ENCODE measurements at places on chromosomes 2 and 18.

DNA sequence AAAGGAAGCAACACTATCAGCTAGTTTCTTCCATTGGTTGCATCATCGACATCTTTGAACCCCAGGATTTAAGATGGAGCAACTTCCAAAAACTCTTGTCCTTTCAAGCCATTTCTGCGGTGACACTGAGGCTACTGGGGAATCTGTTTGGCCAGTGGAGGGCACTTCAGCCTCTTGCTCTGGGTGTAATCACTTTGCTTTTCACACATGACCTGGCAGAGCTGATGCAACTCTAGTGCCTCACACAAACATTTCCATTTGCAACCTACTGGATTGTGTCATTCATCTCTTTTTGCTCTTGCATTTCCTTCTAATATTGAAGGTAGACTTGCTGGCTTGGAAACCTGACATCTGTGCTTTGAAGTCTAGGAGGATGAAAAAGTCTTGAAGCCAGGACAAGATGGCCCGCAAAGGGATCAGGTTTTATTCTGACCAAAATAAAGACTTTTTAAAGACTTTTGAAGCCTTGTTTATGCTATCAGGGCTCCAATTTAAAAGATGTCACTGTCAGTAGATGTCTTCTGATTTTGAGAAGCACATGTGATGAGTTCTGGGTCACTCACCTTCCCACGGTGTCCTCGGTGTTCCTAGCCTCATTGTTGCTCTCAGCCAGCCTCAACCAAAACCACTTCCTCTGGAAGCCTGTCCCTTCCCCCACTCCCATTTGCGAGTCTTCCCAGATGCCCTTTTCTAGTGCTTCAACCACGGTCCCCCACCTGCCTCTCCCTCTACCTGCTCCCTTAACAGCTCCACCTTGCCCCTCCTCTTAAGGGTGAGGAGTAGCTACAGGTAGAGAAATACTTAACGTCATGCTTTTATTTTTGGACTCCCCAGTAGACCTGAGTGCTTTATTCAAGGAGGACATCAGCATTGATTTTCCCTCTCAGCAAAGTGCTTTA, 69.7 kb upstream of the KCNE4 start:
- DNase-seq: no peak

GRCh38 chr2:58140508-58141072, 94.0 kb downstream of the VRK2 start:
- no peak for DNase-seq

DNA sequence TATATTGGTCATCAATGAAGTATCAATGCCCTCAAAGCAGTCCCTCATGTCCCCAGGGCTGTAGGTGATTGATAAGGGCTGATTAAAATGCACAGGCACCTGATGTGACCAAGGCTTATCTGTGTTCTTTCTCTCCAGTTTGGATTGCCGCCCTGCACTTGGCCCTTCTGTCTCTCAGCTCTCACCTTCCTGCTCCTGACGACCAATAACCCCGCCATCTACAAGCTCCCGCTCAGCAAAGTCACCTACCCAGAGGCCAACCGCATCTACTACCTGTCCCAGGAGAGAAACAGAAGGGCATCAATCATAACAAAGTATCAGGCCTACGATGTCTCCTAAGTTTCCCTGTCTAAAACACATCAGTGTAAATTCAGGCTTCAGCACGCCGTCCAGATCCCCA, 41.8 kb upstream of the SLC14A1 start:
- DNase-seq: no peak

GRCh38 chr2:113056521-113056920, 2.5 kb upstream of the IL36RN start:
- no peak for DNase-seq

DNA sequence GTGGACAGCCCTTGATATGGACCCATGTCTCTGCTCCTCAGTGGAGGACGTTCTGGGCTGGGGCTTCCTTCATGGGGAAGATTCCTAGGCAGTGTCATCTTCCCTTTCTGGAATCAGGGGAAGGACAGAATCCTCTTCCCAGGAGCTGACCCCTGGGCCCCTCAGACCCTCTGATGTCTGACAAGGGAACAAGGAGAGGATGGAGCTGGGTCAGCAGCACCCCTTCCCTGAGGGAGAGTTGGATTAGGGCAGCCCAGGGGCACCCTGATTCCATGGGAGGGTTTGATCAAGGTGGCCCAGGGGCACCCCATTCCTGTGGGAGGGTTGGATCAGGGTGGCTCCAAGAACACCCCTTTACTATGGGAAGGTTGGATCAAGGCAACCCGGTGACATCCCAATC, 86.5 kb downstream of the ACKR3 start:
- no peak for DNase-seq

- no peak for DNase-seq
Observed at GRCh38 chr18:8901019-8901418, 195.7 kb downstream of the MTCL1 start.

DNA sequence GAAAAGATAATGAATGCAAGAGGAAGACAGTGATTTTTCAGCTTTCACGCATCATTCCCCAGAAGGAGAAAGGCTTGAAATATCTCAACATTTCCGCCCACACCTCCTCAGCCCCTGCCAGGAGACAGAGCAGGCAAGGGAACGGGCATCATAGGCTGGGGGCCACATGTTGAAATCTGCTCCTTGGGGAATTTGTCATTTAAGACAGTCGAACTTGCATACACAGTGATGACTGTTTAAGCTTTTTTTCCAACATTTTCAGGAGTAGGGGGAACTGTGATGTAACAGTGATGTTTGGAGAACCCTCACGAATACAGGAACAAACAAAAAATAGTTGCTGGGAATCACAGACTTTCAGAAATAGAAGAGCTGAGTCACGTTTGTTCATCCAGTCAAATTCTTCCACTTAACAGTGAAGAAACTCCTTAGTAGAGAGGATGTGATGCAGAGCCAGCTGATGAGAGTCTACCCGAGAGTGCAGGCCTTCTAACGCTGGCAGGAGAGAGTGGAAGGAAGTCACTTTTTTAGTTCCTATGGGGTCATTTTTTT, 266.8 kb downstream of the ALPK2 start:
- DNase-seq: no peak

DNA sequence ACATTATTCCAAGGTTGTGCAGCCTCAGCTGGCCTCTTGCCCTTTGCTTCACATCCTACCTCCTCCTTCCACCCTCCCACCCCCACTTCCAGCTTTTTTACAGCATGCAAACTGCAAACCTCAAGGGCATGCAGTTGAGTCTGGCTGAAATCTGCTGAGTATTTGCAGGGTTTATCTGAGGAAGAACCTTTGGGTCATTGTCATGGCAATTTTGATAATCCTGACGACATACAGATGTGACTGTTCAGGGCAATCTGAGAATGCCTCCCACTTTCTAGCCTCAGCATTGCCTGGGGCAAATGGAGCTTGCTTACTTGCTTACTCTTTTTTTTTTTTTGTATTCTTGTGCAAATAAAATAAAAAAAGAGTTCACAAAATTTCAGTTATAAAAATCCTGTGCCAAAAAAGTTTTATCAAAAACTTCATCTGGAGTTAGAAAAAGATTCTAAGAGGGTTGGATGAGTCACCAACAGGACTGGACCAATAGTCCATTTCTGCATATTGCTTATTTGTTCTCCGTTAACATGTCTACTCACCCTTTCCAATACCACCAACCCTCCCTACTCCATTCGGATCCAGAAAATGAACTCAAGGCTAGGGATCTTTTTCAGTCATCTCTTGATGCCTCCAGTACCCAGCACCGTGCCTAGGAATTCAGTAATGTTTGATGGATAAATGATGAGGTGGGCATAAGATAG, 23.6 kb upstream of the LHCGR start:
- DNase-seq: no peak

DNA sequence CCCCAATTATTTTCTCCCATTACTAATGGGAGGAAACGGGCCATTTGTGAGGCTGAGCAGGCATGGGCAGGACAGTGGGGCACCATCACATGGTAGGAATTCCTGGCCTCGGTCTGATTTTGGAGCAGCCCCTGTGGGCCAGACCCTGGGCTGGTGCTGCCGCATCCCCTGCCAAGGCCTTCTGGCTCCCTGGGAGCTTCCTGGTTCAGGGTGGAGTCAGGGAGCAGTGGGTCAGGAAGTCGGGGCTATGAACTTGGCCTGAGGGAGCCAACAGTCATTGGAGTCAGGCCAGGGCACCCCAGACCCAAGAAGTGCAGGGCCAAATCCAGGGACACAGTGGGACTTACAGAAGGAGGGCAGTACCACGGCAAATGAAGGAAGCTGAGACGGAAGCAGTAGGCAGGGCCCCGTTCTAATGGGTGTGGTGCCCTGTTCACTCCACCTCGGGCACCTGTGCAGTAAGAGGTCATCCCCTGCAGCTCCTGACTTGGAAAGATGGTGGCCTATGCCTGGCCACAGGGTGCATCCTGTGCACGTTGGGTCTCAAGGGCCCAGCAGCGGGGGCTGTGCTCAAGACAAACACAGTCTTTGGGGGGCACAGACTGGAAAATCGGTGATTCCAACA, 328.1 kb downstream of the SMAD2 start:
- DNase-seq: no peak

DNA sequence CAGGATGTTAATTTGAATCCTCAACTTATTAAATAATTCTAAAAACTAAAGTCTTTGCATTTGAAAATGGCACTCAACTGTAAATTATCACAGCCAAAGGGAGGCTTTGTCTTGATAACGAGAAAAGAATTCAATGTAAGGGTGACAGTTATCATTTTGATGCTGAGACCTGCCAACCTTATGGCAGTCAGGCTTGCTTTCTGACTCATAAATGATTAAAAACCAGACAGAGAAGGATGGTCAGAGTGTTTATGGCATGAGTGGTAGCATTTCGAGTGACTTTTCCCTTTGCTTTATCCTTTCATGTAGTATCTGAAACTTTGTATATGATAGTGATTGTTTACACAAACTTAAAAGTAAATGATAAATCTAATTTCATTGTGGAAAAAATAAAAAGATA, 53.9 kb upstream of the EPC2 start:
- DNase-seq: no peak

DNA sequence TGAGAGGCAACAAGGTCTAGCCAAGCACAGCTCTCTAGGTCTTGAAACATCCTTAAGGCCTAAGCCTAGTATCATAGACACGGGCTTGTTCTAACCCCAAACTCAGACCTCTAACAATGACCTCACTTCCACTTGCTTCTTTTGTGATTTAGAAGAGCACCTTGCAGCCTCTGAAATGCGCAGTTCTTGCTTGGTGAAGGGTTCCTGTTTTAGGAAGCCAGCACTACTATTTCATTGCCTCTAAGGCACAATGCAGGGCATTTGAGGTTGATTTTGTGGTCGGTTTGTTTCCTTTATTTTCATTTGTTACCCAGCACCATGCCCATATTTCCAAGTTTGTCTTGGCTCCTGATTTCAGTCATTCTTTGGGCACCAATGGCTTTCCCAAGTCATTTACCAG, 117.0 kb upstream of the CYP1B1 start:
- DNase-seq: no peak

DNA sequence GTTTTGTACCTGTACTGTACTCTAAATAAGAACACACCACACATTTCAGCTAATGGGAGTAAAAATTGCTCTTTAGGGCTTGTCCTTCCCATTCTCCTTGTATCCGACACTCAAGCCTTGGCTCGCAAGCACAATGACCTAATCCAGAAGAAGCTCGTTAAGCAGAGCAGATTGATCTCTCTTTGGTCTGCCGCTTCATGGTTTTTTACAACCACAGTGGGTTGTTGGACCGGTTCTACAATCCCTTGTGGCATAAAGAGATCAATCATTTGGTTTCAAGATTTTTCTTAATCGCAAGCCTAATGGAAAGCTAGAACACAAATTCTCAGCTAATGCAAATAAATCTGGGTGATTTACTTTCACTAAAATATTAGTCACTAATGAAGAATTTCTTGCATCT, 662.1 kb downstream of the LRP1B start:
- no peak for DNase-seq

DNA sequence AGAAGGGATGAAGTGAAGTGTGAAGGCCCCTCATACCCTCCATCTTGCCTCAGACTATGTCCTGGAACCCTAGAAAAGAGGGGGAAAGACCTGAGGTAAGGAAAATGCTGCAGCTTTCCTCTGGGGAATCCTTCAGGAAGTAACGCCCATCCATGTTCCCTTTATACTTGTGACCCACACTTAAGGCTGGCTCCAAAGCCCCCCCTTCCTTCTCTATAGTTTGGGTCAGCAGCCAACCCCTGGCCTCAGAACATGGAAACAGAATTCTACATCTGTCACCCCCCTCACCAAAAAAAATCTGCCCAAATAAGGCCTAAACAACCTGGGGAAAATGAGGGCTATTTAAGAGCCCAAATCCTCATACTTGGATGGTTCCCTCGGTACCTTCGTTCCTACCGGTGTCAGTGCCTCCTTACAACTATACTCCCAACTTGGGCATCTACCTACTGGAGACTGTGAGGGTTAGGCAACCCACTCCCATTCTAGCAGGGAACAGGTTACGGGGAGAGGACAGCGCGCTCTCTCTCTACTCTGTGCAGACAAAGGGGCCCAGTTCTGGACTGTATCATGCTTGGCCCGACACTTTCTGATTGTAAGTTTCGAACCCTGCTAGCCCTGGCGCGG, 689 bp downstream of the OST4 start:
- no peak for DNase-seq

GRCh38 chr2:71669058-71669456, 215.7 kb downstream of the DYSF start:
- DNase-seq: no peak

DNA sequence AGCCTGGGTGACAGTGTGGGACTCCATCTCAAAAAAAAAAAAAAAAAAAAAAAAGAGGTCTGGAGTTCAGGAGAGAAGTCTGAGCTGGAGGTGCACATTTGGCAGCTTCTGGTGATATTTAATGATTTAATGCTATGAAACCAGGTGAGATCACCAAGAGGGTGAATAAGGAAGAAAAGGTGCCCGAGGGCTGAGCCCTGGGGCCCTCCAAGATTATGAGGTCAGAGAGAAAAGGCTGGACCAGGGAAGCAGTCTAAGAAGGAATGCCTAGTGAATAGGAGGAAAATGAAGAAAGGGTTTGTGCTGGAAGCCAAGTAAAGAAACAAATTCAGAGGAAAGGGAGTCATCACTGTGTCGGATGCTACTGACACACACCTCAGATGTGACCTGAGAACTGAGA, 88.0 kb upstream of the PELI1 start:
- DNase-seq: no peak

- no peak for DNase-seq
Observed at GRCh38 chr2:97675430-97676113, 6.1 kb downstream of the C2orf92 start.

GRCh38 chr18:23458830-23459529, 5.9 kb downstream of the RIOK3 start:
- DNase-seq: no peak

DNA sequence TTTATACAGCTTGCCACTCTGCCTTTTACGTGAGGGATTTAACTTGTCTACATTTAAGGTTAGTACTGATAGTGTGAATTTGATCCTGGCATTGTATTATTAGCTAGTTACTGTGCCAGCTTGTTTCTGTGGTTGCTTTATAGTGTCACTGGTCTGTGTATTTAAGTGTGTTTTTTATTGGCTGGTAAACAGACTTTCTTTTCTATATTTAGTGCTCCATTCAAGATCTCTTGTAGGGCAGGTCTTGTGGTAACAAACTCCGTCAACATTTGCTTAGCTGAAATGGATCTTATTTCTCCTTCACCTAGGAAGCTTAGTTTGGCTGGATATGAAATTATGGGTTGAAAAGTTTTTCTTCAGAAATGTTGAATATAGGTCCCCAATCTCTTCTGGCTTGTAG, 1971.0 kb upstream of the LRRTM1 start:
- DNase-seq: no peak
